Aorta (tissue), 5 donors: ENCODE measurements at places on chromosomes 1 and 21.

- DNase-seq = no peak
These were observed 481.8 kb upstream of the NFIA start for GRCh38 chr1:60600532-60600931.

GRCh38 chr1:156894001-156894400 lies 483 bp downstream of the PEAR1 start:
- DNase-seq = no peak

GRCh38 chr1:88891951-88892340 lies 579 bp upstream of the GTF2B start:
- DNase-seq = no peak

- peak; percentile 100 for DNase-seq
These were observed 431 bp upstream of the UBE2Q1 start for GRCh38 chr1:154558720-154559465.

DNA sequence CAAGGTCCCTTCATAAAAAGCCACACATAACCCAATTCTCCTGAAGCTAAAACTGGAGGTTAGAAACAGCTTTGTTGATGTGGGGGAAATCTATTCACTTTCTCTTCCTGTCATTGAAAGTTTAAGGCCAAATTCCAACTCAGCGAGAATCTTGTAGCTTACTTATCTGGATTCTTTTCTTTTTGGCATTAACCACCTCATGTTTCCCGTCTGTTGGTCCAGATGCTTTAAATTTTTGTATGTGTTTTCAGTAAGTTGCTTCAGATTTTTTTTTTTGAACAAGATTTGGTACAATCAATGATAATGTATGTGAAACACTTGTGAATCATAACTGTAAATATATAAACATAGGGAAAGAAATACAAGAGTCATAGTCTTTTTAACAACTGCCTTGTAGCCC lies 33.7 kb upstream of the NEK7 start:
- DNase-seq = no peak

DNA sequence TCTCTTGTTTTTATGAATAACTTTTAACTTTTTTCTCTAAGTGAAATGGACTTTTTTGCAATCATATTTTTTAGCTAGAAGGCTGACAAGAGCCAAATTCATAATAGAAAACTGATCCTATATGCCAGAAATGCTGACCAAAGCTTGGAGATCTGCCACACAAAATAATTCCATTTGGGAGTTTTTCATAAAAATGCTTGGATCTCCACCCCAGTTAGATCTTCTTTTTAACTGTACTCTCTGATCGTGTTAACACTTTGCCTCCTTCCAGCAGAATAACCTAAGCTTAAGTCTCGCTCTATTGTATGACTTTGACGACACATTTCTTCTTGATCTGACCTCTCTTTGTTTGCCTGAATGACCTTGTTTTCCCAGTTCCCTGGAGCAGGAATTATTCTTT lies 16.8 kb downstream of the FLG2 start:
- no peak for DNase-seq

GRCh38 chr1:29642519-29642918 lies 406.2 kb downstream of the PTPRU start:
- no peak for DNase-seq

- no peak for DNase-seq
These were observed 7.8 kb downstream of the RASAL2 start for GRCh38 chr1:178101654-178102053.

GRCh38 chr1:89598450-89599331 lies 34.2 kb upstream of the LRRC8C start:
- DNase-seq = no peak

DNA sequence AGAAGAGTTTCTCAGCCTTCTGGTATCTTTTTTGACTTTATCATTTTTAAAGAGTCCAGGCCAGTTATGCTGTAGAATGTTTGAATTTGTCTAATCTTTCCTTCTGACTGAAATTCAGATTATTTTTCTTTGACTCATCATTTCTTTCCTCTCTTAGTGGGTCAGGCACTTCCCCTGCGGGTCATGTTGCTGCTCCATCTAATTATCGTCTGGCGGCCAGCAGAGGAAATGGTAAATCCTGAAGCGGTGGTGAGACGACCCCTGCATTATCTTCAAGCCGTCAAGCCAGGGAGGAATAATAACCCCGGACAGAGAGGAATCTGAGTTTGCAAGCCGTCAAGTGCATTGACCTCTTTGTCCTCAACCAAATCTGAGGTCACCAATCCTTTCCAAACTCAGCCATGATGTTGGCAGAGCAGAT lies 102.1 kb downstream of the ADSS2 start:
- DNase-seq = no peak

GRCh38 chr1:96865731-96866685 lies 144.4 kb downstream of the PTBP2 start:
- DNase-seq = no peak

- no peak for DNase-seq
These were observed 150.9 kb downstream of the GRIK3 start for GRCh38 chr1:36883315-36883949.

DNA sequence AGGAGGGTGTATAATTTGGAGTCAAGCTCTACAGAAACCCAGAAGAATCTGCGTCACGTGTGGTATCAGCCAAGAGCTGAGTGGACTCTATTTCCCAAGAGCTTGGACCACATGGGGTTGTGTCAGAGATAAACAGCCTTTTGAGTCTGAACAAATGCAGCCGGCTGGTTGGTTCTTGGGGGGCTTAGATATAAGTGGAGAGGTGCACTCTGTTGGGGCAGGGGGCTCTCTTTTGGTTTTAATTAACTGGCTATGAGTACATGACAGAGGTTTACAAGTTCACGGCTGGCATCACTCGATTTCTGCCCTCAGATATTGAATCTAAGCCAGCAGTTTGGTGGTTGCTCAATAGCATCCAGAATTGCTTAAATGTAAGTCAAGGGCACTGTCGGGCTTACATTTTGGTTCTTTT lies 501 bp upstream of the MRAP start:
- no peak for DNase-seq

GRCh38 chr1:173580071-173580470 lies 22.8 kb downstream of the SLC9C2 start:
- no peak for DNase-seq

GRCh38 chr21:43835050-43835449 lies 30.0 kb upstream of the AGPAT3 start:
- no peak for DNase-seq

- DNase-seq = peak; percentile 53
These were observed 111.4 kb upstream of the ARTN start for GRCh38 chr1:43822040-43822690.

GRCh38 chr1:150160964-150161621 lies 11.4 kb downstream of the PLEKHO1 start:
- no peak for DNase-seq

GRCh38 chr1:66523562-66523961 lies 10.4 kb upstream of the SGIP1 start:
- no peak for DNase-seq

- DNase-seq = peak; percentile 92
These were observed at the start of gene GOLPH3L for GRCh38 chr1:150696995-150697927. Gene GOLPH3L (minus strand): TSS chr1:150697154. CDS start chr1:150694838, 2,316 bp downstream.

DNA sequence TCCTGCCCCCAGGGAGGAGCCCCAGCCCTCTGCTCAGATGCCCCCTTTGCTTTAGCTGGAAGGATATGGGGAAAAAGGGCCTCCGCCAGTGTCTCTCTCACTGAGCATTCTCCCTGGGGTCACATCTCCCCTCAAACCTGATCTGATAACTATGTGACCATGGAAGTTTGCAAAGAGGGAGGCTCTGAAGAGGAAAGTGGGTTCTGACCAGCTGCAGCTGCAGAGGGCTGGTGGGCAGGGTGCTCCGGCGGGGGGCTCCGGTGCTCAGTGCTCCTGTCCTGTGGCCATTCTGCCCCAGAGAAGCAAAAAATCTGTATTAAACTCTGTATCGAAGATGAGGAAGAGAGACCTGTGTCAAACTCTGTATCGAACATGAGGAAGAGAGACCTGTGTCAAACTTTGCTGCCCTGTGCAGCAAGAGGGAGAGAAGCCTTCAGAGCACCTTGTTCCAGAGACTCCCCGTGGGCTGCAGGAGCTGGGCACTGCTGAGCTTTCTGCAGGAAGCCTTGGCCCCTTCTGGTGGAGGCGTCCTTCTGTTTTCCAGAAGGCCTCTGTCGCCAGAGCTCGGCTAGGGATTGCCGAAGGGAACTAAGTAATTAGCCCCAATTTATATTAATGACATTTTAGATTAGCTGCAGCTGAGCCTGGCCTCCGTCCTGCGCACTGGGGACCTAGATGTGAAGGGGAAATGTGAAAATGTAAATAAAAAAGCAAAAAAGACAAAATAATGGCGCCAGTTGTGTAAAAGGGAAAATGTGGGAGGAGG lies 186.2 kb upstream of the C1orf174 start:
- peak; percentile 52 for DNase-seq

- no peak for DNase-seq
These were observed 192.4 kb upstream of the ARHGEF16 start for GRCh38 chr1:3261969-3262579.

DNA sequence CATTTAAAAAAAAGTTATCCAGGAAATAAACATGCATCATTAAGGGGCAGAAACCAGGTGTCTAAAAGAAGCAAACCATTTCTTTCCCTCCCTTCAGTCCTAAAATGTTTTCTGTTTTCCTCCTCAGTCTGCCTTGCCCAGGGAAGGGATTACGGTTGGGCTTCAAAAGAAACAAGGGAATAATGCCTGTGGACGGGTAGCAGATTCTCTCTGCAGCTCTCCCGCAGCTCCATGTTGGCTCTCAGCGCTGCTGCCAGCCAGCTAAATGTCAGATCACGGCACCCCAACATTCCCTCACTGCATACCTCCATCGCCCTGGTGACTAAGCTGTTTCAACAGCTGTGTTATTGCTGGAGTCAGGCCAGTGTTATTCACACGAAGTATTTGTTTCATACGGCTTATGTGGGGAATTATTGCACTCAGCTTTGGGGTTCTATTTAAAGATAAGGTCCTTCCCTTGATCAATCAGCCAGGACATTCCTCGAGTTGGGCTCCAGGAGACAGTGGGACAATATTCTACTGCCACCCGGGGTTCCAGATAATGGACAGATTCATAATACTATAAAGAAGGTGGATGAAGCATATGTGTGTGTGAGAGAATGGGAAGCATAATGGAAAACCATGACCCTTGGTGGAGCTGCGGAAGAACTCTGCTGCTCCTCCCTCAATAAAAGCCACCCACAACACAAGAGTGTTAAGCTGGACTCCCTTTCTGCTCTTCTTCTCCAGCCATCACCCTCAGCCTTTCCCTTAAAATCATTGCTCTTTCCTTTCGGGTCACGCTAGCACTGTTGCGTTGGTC lies 58.2 kb downstream of the WLS start:
- DNase-seq = peak; percentile 76

DNA sequence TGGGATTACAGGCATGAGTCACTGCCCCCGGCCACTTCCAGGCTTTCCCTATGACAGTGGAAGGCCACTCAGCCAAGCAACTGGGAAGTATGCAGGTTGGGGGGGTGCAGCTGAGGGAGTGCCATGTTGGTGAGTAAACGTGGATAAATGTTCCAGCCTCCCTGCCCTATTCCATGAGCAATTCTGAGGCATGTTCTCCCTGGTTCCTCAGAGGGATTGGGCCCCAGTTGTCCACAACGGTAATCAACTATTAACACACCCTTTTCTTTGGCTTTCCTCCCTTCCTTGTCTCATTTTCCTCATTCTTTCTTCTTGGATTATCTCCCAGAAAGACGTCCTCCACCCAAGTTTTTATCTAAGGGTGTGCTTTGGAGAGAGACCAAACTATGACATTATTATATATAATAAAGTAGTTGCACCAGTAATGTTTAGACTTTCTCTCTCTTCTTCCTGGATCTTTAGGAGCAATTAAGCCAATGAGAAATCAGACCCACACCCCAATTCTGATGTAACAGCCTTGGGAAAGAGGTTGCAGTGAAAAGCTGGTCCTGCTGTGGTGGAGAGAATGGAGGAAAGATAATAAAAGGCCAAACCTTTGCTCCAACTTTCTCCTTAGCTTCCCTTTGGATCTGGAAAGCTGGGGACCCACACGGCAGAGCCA lies 6.8 kb upstream of the SLAMF9 start:
- peak; percentile 80 for DNase-seq

DNA sequence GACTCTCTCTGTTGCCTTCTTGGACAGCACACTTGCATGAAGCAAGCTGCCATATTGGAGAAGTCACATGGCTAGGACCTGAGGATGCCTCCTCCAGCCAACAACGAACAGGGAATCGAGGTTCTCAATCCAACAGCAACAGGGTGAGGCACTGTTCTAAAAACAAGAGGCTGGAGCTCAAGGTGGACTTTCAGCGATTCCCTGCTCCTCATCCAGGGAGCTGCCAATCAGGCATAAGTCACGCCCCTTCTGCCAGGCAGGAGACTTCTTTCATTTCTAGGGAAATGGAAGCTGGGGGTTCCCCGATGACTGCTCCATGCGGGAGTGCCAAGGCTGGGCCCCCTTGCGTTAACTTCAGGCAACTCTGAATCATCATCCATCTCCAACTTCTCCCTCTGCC lies 22.7 kb upstream of the IFNAR1 start:
- no peak for DNase-seq

DNA sequence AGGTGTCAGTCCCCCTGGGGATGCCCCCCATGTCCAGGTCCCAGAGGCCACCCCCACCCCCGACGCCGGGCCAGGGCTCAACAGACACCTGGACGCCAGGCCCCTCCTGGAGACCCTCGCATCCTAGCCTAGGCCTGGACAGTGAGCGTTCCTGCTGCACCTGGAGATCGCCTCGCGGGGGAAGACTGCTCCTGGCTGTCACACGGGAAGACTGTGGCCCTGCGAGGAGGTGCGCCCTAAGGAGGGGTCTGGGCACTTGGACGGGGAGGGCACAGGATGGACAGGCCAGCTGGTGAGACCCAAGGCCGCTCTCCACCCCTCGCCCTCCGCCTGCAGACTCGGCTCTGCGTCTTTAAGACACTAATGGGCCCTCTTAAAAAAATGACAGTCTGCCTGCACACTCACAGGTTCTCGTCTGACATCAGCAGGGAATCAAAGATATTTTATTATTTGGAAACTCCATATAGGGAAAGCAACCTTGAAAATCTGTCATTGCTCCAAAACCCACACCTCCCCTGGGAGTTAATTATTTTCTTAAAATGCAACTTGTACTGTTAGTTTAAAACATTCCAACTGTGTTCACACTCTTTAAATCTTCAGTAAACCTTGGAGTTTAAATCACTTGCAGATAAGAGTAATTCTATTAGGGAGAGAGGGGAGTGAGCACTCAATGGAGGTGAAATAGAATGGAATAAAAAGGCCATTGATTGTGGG lies 45.6 kb upstream of the ACTRT2 start:
- peak; percentile 70 for DNase-seq

GRCh38 chr1:10217748-10218441 lies 7.5 kb downstream of the KIF1B start:
- DNase-seq = no peak

DNA sequence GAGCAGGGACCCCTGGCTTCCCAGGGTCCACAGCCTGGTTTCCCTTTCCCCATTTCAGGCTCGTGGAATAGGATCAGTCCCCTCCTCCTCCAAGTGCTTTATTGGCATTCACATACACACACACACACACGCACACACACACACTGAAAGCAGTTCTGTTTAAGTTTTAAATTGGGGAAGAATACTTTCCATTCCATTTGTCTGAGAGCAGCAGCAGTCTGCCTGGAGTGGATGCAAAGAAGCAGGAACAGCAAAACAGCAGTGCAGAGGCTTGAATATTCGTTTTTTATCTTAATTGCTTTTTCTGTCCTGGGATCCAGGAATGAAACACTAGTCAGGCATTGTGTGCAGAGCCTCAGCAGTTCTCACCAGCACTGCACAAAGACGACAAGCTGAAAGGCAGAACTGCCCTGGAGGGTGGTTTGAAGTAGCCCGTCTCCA lies 7.1 kb downstream of the CYB561D1 start:
- DNase-seq = no peak

- no peak for DNase-seq
These were observed 56.9 kb downstream of the KRTAP19-8 start for GRCh38 chr21:30981403-30981802.

- DNase-seq = no peak
These were observed 77.6 kb downstream of the DDR2 start for GRCh38 chr1:162709870-162710269.
